ENCODE measurements at places on chromosomes 5 and 9.

GRCh38 chr5:56267856-56268255 is 34.7 kb upstream of the ANKRD55 start:
- DNase-seq = no peak

DNA sequence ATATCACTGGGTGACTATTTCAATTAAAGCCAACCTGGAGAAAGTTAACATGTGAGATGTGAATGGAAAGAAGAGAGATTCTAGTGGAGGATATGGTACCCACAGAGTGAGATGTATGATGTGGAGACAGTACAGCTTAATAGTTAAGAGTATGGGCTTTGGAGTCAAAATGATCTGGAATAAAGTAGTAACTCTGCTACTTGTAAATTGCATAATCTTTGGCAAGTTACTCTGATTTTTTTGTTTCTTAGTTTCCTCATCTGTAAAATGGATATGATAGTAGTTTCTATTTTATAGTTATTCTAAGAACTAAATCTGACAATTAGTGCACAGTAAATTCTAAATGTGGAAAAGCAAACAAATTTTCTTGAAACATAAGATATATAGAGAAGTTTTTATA is 79.2 kb downstream of the ISOC1 start:
- DNase-seq = no peak

DNA sequence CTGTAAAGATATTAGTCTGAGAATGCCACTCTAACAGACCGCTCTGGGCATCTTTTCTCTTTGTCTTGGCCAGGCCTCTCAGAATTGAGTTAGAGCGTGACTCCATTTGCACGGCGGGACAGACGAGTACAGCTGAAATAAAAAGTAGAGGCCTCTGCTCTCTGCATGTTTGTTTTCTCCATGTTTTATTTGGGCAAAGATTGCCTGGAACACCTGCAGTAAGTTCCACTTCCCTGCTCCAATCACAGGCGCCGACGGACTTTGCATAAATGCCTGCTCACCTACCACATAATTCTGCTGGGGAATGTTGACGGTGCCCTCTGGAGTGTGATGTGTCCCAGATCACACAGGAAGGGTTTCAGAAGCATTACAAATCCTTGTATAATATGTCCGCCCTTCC is 10.6 kb downstream of the SPOCK1 start:
- DNase-seq = no peak

- DNase-seq = no peak
Measured at GRCh38 chr5:102286476-102286875, 9.6 kb downstream of the SLCO4C1 start.

DNA sequence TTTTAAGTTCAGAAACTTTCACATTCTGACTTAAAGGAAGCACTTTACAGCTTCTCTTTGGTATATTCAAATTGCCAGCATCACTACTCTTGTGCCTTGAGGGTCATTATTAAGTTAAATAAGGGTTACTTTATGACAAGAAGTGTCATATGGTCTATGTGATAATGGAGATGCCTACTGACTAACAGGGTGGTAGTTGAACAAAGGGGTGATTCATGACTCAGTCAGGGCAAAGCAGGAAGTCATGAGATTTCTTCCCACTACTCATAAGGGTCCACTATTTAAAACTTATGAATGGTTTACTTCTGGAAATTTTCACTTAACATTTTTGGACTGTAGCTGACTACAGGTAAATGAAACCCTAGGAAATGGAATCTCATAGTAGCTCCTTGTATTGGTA is 938.3 kb upstream of the PTPRD start:
- DNase-seq = no peak

- DNase-seq = no peak
Measured at GRCh38 chr9:116094846-116095245, 58.7 kb upstream of the PAPPA start.

- DNase-seq = no peak
Measured at GRCh38 chr5:125244531-125244930, 498.1 kb upstream of the ZNF608 start.

DNA sequence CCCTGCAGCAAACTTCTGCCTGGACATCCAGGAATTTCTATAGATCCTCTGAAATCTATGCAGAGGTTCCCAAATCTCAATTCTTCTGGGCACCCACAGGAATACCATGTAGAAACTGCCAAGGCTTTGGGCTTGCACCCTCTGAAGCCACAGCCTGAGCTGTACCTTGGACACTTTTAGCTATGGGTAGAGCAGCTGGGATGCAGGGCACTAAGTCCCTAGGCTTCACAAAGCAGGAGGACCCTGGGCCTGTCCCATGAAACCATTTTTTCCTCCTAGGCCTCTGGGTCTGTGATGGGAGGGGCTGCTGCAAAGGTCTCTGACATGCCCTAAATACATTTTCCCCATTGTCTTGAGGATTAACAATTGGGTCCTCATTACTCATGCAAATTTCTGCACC is 12.3 kb downstream of the SPATA31D3 start:
- DNase-seq = no peak

- DNase-seq = no peak
Measured at GRCh38 chr5:103981592-103981991, 419.0 kb upstream of the NUDT12 start.

GRCh38 chr5:160477266-160477970 is 55.8 kb downstream of the PTTG1 start:
- no peak for DNase-seq

- DNase-seq = no peak
Measured at GRCh38 chr5:131883984-131884383, 61.5 kb downstream of the MEIKIN start.

- DNase-seq = no peak
Measured at GRCh38 chr9:80651044-80651443, 1038.3 kb downstream of the TLE1 start.

GRCh38 chr9:130925050-130925678 is 13.9 kb downstream of the FIBCD1 start:
- DNase-seq = no peak

- no peak for DNase-seq
Measured at GRCh38 chr5:1965925-1966324, 83.2 kb upstream of the IRX4 start.

Measured in NCI-H1048 (cell line).